Glutamatergic neuron (in vitro differentiated cells): ENCODE measurements at places on chromosomes 12 and 14.

DNA sequence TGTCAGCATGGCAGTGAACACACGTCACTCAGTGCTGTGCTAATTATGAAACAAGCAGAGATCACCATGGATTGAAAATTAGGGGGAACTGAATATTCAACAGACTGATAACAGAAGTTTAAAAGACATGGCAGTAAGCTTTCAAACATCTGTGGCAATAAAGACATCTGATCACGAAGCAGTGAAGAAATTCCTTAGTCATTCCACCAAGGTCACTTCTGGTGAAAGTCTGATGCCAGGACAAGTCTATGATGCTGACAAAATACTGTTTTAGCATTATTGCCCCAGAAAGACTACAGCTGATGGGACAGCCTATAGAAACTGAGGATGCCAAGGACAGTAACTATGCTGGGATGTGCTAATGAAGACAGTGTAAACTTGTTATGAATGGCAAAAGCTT lies 126.9 kb upstream of the RBM19 start:
- no peak for DNase-seq

DNA sequence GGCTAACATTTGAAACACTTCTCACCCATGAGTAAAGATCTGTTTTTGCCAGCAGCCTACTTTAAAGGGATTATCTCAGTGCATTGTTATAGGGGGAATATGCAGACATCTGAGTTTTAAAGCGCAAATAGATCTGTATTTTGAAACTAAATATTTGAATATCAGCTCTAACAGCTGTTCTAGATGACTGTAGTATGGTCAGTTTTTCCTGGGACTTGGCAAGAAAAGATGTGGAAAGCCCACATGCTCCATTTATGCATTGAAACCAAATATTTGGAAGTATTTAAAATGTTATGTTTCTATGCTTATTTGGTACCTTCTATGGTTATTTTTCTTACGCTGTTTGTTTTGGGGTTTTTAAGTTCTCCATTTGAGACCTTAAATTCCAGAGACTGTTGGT lies 41.7 kb downstream of the RIC8B start:
- no peak for DNase-seq

DNA sequence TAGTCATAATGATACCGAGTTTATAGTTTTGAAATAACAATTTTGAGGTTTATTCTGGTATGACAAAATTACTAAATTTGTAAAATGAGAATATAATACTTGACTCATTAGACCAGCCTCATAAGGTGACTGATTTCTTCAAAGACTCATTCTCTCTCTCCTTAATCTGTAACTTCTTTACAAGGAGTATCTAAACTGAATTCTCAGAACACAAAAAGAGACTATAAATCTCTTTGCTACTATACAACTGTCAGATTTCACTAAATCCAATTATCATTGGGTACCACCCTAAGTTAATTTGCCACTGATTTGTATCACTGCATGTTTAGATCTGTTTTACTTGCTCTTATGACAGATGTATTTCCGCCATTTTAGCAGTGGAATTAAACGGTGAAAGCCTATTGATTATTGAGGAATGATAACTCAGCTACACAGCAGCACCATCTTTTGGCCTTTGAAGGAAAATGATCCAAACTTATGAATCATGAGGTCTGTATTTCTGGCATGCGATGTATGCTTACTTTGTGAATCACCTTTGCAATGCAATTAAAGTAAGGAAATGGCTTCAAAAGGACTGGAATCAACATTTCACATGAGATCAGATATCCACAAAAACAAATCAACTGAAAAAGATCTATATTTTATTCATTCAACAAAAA lies 161.2 kb downstream of the RERGL start:
- no peak for DNase-seq

DNA sequence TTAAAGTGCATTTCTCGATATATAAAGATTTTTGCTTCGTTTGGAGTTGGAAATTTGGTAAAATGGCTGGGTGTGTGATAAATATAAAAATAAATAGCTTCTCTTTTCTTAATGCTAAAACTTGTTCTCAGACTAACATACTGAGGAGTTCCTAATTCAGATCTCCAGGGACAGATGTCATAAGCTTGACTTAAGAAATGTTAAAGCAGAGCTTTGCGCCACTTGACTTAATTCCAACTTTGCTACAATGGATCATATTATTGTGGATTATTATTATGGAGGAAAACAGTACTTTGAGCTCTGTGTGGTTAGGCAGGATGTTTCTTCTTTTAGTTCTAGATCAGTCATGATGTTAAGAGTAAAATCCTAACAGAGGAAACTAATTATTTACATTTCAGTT lies 33.8 kb downstream of the GNG2 start:
- no peak for DNase-seq

GRCh38 chr12:108967869-108968540 lies 52.9 kb downstream of the SVOP start:
- DNase-seq, result no peak

- no peak for DNase-seq
These were observed 6.2 kb downstream of the TTLL5 start for GRCh38 chr14:75667099-75667765.

GRCh38 chr12:51023625-51024382 lies 2.4 kb downstream of the SLC11A2 start:
- DNase-seq, result no peak
